ENCODE measurements at places on chromosomes 3 and 15.
A peak's percentile ranks its signal among the peaks of the same experiment; 100 is the strongest.

- no peak for DNase-seq
Observed at GRCh38 chr15:53875139-53875538, 103.1 kb upstream of the UNC13C start.

DNA sequence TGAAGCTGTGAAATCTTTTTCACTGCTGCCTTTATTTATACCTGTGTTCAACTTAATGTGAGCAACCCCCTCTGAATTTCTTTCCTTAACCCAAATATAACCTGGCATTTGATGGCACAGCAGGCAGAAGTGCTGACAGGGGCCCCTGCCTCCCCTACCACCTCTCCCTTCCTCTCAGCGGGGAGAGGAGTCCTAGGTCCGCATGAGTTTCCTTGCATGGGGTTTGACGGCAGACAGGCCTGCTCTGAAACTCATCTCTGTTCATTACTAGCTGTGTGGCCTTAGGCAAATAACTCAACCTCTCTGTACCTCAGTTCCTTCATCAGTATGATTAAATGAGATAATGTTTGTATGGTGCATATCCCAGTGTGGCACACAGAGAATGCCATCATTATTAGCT, 79.7 kb downstream of the SEC22A start:
- DNase-seq: no peak

GRCh38 chr3:187368251-187369088, at the start of gene RTP4:
RTP4 (plus strand) TSS chr3:187368385; CDS start chr3:187368442, 57 bp downstream.
- DNase-seq: peak; percentile 42

- DNase-seq: no peak
Observed at GRCh38 chr3:31035681-31036080, 141.2 kb upstream of the GADL1 start.

- no peak for DNase-seq
Observed at GRCh38 chr15:96424674-96425073, 94.2 kb downstream of the NR2F2 start.

DNA sequence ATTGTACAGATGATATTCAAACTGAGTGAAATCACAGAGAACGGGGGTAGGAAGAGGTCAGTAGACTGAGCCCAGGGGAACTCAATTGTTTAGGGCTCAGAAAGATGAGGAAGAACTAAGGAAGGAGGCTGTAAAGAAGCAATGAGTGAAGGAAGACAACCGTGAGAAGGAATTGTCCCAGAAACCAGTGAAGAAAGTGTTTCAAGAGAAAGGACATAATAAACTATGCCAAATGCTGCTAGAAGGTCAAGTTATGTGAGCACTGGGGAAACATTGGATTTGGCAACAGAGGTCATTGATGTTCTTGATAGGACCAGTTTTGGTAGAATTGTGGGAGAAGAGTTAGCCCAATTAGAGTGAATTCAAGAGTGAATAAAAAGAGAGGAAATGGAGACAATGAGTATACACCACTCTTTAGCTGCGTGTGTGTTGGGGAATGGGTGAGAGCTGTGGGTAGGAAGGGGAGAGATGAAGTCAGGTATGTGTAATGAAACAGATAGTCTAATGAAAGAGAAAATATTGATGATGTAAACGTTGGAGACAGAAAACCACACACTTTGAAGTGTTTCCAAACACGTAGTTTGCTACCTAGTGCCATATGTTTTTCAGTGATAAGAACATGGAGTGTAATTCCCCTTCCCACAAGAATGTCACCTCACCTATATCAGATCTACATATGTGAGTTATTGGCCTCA, 42.5 kb upstream of the MME start:
- no peak for DNase-seq

DNA sequence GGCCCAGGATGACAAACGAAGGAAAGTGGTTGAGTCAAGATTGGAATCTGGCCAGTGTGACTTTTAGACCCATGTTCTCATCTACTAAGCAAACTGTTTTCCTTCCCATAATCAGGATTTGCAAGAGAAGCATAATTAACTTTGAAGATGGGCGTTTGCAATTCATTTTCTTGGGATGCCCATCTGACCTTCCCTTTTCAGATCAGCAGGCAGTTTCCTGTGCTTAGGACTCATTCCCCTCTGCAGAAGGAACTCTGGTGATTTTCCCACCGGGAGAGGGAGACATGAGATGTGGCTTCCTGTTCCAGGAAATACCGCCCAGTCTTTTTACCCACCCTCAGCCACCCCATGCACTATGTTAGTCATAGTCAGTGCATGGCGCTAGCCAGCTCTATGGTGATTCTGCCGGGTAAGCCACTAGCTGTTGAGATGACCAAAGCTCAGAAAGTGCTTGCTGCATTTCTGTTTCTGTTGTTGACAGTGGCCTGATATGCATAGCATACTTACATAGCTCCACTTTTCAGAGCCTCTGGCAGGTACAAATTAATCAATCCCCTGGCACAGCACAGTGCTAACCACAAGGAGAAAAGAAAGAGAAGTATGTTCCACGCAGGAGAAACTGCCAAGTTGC, 129.4 kb downstream of the VGLL4 start:
- no peak for DNase-seq

GRCh38 chr3:122784436-122784835, 9.2 kb downstream of the HSPBAP1 start:
- DNase-seq: no peak

DNA sequence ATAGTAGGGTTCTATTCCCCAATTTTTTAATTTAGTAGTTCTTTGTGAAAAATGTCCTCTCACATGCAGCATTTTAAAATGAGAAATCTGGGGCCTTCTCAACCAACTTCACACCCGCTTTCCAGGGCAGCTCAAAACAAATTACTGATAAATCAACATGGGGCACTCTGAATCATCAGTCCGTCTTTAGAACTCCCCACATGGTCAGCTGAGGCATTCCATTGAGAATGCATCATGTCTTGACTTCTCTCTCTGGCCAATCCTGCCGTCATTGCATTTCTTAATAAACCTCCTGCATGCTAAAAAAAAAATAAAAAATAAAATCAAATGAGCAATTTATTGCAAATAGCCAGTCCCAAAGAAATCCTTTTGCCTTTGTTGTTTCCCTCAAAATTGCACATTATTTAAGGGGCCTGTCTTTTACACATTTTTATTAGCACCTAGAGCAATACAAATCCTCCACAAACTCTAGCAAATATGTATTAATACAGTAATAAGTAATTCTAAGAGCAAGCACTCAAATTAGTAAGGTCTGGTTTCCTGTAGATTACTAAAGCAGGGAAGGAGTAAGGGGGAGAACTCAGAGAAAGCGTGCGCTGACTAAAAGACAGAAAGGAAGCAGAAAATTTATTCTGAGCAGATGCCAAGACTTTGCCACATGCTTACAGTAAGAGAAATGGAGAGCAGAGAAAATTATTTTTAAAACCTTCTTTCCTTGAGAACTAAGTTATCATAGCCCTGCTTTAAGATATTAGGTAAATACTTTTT, 175.7 kb downstream of the TNIK start:
- DNase-seq: no peak

- DNase-seq: no peak
Observed at GRCh38 chr3:57696801-57697321, 4.0 kb upstream of the DENND6A start.

DNA sequence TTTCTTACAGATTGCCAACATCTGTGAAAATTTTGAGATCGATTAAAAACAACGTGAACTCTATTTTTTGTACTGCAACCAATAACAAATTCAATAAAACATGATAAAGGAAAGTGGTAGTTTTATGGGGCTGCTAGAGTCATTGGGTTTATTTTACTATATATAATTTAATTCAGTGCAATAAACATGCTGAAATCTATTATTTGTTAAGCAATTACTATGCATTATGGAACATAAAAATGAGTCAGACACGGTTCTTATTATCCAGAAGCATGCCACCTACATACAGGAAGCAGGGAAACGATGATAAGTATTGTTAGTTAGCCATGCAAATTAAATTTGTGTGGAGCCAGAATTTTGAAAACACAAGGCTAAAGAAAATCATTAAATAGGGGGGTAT, 27.2 kb downstream of the NPHP3 start:
- no peak for DNase-seq

GRCh38 chr3:99504258-99504657, 134.1 kb upstream of the COL8A1 start:
- DNase-seq: no peak

Measured in AML-193 (cell line).